ENCODE measurements at places on chromosomes 6 and 20.

GRCh38 chr6:132483779-132484679, 28.9 kb downstream of the STX7 start:
- peak; percentile 78 for DNase-seq

- DNase-seq, result no peak
Observed at GRCh38 chr6:134397676-134398075, 79.8 kb upstream of the SGK1 start.

DNA sequence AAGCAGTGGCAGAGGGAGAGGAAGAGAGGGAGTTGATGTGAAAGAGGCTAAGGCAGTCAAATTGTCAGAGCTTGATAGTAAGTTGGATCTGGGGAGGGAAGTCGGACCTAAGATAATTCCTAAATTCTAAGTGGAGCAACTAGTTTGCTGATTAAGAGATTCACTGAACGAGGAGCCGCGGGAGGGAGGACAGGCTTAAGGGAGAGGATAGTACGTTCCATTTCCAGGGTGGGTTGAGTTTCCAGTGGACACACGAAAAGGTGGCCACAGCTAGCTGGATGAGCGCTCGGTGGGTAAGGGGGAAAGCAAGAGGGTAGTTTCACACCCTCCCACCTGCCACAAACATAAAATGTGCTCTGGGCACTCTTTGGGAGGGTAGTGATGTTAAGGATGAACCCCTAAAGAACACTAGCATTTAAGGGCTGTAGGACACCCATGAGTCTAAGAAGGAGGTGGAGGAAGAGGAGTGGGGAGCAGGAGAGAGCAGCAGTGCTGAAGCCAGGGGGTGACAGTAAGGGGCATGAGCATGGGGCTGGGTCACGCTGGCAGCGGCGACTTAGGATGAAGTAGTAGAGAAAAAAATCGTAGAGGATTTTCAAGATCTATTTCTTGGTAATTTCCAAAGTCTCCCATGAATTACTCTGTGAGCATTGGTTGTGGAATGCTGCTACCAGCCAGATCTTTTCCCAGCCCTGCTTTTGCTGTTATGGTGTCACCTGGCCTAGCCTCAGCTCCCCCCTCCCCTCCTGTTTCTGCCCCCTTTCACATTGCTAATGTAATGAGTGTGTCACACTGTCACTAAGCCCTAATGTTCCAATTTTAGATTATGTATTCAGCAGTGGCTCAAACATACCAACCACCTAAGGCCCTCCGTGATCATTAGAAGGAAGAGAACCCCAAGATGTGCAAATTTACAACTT, 21.4 kb downstream of the ACTR5 start:
- no peak for DNase-seq

GRCh38 chr20:58712151-58712791, 19.7 kb downstream of the NPEPL1 start:
- no peak for DNase-seq

DNA sequence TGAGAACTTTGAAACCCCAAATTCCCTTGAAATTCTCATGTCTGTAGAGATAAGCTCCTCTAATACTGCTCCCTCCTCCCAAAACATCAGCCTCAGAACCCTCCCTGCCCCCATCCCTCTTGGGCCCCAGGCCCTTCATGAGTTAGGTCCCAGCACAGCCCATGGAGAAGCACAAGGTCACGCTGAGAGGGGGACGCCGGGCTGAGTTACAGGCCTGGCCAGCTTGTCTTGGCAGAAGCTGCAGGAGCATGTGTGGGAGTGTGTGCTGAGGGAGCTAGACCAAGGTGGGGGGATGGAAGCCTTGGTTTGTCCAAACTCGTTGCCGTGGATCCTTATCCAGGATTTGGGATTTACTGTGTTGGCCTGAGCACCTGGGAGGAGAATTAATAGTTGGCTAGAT, 8.5 kb upstream of the PTCRA start:
- DNase-seq, result no peak

Measured in mesenchymal stem cell (in vitro differentiated cells and primary cell).